GM13977 (cell line): ENCODE measurements at places on chromosomes 5 and 9.
A peak's percentile ranks its signal among the peaks of the same experiment; 100 is the strongest.

DNA sequence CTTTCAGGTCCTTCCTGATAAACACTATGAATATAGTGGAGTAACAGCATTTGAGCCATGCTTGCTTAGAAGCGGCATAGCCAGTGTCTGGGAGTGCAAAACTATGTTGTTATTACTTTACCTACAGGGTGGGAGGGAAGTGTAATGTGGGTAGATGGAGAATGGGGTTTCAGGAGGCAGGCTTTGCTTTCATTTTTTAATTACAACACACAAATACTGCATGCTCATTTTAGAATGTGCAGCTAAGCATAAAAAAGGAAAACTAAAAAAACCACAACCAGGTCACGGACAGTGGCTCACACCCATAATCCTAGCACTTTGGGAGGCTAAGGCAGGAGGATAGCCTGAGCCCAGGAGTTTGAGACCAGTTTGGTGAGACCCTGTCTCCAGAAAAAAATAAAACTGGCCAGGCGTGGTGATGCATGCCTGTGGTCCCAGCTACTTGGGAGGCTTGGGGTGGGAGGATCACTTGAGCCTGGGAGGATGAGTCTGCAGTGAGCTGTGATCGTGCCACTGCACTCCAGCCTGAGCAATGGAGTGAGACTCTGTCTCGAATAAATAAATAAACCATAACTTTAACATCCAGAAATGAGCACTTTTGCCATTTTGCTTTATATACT lies 20.2 kb downstream of the HAVCR1 start:
- no peak for DNase-seq

DNA sequence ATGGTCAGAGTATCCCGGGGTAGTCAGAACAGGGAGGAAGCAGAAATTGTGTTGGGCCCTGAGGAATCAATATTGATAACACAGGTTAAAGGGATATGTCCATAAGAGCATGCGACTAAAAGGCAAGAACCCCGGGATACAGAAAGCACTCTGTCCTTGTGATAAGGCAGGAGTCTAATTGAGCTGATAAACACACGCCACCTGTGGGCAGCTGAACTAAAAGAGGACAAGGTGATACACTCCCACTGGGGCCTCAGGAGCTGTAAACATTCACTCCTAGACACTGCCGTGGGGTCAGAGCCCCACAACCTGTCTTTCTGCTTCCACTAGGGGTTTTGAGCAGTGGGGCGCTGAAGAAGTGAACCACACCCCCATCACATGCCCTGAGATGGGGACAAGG lies 144.7 kb upstream of the MPDZ start:
- DNase-seq = no peak

DNA sequence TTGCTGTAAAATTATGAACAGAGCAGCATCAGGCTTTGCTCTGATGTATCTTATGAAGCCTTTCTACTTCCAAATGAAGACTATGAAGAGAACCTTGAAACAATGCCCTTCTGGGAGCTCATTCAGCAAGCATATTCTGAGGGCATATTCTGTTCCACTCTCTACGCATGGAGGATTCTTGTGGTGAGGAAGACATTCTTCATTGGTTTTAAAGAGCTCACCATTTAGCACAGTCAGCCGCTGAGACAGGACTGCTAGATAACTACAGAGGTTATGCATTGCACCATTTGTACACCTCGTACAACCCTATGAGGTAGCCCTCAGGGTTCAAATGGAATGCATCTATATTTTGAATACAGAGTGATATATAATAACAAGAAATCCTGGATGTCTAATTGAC lies 61.0 kb downstream of the INVS start:
- peak; percentile 14 for DNase-seq

- DNase-seq = no peak
Observed at GRCh38 chr5:113105693-113106280, 129.2 kb downstream of the DCP2 start.
